ENCODE measurements at places on chromosomes 3 and 15.

GRCh38 chr3:131602011-131602779 is 99.4 kb upstream of the MRPL3 start:
- DNase-seq = no peak

DNA sequence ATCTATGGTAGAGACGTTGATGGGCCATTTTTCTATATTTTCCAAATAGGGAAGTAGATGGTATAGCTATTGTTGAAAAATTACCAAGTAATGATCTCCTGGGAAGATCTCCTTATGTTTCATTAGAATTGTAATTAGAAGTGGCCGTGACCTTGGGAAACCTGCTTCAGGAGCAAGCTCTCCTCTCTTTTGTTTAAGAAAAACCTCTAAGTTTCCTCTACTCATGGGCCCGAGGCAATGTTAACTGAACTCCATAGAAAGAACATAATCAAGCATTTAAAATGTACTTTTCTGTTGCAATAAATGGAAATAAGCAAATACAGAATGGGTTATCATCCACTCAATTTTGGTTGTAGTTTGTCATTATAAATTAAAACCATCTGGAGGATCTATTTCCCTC is 511.2 kb upstream of the MDFIC2 start:
- no peak for DNase-seq

GRCh38 chr3:194308601-194309449 is 42.3 kb downstream of the CPN2 start:
- no peak for DNase-seq

GRCh38 chr15:55230051-55230670 is 33.4 kb upstream of the RSL24D1 start:
- no peak for DNase-seq

GRCh38 chr3:129180461-129180860 is 3.2 kb downstream of the CNBP start:
- DNase-seq = no peak

- DNase-seq = no peak
Measured at GRCh38 chr15:100670505-100671021, 68.2 kb downstream of the ASB7 start.

DNA sequence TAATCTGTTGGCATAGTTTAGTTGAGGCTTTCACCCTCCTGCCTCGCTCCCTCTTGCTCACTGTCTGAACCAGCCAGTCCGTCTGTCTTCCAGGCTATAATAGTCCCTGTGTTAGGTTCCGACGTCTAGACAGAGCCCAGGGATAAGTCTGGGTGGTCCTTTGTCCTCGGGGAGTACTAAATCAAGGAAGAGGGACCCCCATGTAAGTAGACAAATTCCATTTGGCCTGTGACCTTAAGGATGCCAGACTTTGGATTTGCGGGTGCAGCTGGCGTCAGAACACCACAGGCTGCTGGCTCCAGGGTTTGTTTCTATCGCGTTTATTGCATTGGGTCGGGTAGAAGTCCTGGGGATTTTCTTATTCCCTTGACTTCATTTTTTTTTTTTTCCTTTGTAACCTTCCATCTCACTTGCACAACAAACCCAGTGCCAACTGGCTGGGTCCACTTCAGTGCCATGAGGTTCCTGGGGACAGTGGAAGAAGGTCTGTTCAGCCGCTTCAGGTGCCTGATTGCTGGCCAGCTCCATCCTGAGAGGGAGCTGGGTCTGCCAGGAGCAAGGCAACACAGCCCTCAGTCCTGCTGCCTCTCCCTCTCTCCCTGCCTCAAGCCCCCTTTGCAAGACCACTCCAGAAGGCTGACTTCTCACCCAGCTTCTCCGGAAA is 95.4 kb upstream of the KLHL25 start:
- DNase-seq = no peak

GRCh38 chr3:189270248-189270832 is 98.6 kb downstream of the TPRG1 start:
- DNase-seq = no peak

DNA sequence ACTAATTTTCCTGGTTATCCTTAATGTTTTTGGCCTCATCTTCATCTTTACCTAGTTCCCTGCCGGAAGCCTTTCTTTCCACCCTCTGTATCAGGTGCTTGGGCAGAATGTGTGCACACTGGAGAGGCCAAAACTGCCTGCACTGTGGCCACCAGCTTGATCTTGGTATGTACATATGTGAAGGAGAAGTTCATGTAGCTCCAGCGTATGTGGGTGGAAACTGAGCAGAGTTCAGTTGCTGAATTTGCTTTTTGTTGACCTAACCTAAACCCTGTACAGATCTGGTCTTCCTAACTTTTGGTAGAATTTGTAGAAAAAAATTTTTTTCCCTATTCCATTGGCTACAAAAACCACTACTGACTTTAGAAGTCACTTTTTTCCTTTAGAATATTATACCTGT is 65.9 kb upstream of the IGSF10 start:
- DNase-seq = no peak

DNA sequence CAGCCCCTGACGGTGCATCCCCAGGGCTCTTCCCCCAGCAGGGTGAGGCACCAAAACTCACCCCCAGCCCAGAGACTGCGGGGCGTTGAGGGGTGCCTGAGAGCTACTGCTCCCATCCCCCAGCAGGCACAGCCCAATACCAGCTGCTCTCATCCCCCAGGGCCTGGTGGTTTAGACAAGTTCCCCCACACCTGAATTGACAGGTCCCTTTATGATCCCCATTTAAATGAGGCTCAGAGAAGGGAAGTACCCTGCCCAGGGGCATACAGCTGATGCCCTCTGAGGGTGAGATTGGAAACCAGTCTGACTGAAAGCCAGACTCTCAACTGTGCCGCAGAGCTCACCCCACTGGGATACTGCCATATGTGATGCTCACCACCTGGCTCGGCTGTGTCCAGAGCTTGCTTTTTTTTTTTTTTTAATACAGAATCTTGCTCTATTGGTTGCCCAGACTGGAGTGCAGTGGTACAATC is 20.1 kb downstream of the DUSP7 start:
- DNase-seq = no peak

GRCh38 chr3:26474706-26475105 is 147.9 kb upstream of the LRRC3B start:
- no peak for DNase-seq

DNA sequence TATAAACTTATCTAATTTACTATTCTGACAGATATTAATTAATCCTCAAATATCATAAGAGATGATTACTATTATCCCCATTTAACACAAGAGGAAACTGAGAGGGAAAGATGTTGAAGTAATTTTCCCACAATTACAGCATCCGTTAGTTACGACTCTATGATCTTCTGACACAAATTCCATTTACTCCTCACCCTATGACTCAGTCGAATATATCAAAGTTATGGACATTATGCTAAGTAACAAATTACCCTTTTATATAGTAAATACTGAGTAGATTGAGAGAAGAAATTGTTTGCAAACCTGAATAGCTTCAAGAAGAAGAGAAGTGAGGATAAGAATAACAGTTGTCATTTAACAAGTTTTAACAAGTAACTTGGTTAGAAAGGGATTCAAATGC is 340.0 kb downstream of the TBC1D5 start:
- no peak for DNase-seq

- no peak for DNase-seq
Measured at GRCh38 chr3:45440562-45440961, 52.2 kb downstream of the LARS2 start.

DNA sequence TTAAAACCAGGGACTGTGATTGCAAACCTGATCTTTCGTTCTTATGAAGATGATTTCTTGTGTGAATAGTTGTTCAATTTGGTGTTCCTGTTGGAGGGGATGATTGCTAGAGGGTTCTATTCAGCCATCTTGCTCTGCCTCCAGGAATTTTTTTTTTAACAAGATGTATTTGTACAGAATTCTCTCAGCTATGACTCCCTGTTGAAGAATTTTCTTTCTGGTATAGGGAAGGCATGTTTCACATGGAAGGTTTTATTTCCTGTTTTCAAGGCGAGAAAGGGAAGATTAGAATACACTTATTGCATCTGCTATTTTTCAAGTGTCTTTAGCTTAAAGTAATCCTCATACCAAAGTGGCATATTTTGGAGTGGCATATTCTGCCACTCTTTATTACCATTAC is 5.6 kb upstream of the LRRC34 start:
- no peak for DNase-seq

- no peak for DNase-seq
Measured at GRCh38 chr3:32275506-32275905, 37.0 kb downstream of the CMTM8 start.

DNA sequence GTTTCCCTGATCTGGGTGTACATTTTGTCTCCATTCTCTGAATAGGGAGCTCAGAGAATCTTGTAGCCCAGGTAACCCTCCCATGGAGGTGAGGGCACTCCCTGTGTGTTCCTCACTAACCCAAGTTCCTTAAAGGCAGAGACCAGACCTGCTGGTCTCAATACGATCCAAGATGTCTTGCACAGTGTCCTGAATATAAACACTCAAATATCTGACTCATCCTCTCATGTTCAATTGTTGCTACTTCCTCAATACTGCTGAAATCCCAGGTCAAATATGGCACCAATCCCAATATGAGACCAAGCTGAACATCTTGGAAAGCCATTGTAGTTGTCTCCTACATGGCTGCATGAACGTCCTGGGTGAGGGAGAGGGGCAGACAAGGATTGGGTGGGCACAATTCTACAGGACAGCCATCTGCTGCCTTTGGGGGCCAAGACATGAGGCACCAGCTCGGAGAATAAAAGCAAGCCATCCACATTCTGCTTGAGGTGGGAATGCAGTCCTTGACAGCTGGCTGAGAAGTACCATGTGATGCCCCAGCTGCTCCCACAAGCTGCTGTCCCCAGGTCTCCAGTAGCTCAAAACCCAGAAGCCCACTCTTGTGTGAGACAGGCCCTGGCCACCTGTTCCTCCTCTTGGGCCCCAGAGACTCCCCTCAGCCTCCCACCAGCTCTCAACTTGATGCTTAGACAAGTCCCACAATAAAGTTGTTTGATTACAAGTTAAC is 18.2 kb downstream of the TBC1D2B start:
- no peak for DNase-seq

DNA sequence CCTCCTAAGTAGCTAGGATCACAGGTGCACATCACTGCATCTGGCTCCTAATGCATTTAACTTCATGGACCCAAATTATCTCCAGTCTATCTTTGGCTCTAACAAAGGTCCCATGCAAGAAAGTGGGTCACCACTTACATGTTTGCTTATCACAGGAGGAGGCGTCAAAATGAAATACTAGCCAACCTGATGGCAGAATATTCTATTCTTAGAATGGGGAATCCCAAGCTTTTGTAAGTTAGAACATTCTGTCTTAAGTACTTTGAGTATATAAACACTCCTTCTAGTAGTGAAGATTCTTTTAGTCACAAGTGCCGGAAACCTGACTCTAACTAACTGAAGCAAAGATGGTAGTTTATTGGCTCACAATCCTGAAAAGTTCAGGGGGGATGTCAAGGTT is 72.0 kb upstream of the ADAMTS9 start:
- no peak for DNase-seq

DNA sequence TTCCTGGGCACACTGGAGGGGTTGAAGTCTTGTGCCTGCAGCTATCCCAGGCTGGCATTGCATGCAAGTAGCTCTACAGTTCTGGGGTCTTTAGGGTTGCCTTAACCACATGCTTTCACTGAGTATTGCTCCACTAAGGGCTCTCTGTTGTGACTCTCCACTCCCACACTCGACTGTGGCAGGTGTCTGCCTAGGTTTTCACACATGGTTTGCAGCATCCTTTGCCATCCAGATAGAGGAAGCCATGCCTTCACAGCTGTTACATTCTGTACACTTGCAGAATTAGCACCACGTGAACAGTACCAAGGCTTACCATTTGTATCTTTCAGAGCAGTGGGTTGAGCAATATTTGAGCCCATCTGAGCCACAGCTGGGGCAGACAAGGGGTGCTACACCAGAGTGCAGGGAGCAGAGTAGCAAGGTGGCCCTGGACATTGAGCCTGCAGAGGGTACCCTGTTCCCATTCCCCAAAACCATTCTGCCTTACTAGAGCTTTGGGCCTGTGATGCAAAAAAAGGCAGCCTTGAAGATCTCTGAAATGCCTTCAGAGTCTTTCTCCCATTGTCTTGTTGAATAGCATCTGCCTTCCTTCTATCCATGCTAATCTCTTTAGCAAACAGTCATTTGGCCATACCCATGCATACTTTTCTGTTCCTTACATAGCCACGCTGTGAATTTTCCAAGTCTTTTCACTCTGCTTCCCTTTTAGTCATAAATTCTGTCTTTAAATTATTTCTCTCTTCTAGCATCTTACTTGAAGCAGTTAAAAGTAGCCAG is 95.2 kb upstream of the PLCL2 start:
- no peak for DNase-seq

GRCh38 chr15:74389241-74390048 is 22.0 kb upstream of the CYP11A1 start:
- no peak for DNase-seq

- no peak for DNase-seq
Measured at GRCh38 chr15:62046078-62046743, 14.0 kb downstream of the VPS13C start.

DNA sequence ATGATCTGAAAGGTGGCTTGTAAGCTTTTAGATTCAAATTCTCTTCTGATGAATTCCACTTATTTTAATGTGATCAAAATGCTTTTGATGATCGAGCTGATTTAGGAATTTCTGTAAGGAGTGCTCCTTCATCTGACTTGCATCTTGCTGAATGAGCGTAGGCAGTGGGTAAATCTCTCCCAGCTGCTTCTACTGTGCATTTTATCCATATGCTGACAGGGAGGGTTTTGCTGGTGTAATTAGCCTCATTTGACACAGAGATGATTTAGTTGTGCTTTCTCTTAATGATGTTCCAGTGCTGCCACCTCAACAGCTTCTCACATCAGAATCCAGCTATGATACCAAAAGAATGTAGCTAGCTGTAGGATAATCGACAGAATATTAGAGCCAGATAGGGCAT is 3.8 kb upstream of the LMOD3 start:
- DNase-seq = no peak

DNA sequence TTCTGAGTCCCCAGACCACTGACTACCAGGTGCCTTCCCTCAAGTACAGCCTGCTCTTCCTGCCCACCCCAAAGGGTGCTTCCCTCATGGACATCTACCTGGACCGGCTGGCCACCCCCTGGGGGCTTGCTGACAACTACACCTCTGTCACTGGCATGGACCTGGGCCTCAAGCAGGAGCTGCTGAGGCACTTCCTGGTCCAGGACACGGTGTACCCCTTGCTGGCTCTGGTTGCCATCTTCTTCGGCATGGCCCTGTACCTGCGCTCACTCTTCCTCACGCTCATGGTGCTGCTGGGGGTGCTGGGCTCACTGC is 9.3 kb downstream of the DISP2 start:
- no peak for DNase-seq

GRCh38 chr3:178421069-178421468 is 115.2 kb upstream of the KCNMB2 start:
- DNase-seq = no peak

GRCh38 chr3:50416736-50417636 is 57.7 kb upstream of the TMEM115 start:
- no peak for DNase-seq

GRCh38 chr15:61549727-61550126 is 320.6 kb upstream of the RORA start:
- DNase-seq = no peak

GRCh38 chr15:79682285-79682684 is 214.5 kb downstream of the MTHFS start:
- DNase-seq = no peak

- no peak for DNase-seq
Measured at GRCh38 chr15:64236156-64236894, 73.5 kb upstream of the PPIB start.
